Activated T-helper 2 cell treated with anti-CD3 and anti-CD28 coated beads, Interferon-gamma antibody, Interleukin-2, Interleukin-4, amounts not matched to agents 10 μg/mL and 5 μg/mL and 100 μg/mL, durations not matched to agents 14 hours and 24 hours and 36 hours (primary cell): ENCODE measurements at places on chromosomes 6 and 20.

GRCh38 chr20:35394271-35394670 is 17.5 kb downstream of the UQCC1 start:
- DNase-seq: no peak

DNA sequence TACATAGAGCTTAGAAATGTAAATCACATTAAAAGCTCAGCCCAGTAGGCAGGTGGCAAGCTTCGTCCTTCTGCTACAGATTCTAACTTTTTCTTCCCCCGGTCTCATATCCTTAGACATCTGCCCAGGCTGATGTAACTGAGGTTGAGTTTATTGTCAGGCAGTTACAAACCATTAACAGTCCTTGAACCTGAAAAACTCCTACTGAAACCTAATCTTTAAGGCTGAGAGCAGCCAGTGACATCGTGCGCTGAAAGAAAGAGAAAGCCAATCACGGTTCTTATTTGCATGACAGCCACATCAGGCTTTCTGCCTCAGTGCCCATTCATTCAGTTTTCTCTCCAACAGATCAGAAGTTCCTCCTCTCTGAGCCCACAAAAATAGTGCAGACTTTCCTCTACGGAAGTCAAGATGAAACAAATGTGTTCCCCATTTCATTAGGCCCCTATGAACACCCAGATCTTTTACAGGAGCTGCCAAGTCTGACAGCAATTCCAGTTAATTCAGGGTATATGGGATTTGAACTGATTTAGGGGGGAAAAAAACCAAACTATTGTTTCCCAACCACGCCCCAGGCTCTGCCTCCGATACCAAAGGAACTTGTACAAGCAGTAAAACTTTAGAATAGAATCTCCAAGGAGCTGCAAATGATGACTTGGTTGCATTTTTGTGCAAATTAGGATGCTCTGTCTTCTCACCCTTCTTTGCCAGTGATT is at the start of gene NHSL1:
Gene NHSL1, minus strand, starts transcription at position 192 of the 716 bp plus-strand sequence. CDS start 204 bp downstream, outside the sequence.
- DNase-seq: no peak

DNA sequence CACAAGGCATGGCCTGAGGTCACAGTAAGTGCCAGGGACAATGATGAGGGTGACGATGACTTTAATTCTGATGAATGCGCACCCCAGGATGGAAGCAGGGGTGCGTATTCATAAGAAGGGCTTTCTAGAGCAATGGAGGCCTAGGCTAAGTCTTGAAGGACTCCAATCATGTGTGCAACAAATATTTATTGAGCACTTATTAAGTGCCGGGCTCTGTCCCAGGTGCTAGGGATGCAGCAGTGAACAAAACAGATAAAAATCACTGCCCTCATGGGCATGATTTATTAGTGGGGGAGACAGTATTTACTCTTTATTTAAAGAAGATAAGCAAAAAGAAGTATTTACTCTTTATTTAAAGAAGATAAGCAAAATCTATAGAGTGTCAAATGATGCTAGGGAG is 198.2 kb upstream of the KCNG1 start:
- no peak for DNase-seq

- no peak for DNase-seq
These were observed 54.3 kb downstream of the ADGRF5 start for GRCh38 chr6:46867411-46867810.

DNA sequence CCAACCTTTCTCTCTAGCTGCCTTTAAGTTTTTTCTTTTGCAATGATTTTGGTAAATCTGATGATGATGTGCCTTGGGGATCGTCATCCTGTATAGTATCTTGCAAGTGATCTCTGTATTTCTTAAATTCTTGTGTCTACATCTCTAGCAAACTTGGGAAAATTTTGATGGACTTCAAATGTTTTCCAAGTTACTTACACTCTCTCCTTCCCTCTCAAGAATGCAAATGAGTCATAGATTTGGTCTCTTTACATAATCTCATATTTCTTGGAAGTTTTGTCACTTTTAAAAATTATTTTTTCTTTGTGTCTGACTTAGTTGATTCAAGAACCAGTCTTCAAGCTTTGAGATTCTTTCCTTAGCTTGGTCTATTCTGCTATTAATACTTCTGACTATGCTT is 176.4 kb downstream of the TBC1D32 start:
- no peak for DNase-seq

- no peak for DNase-seq
These were observed 17.5 kb downstream of the TMEM244 start for GRCh38 chr6:129843573-129843972.
